ELR (cell line): ENCODE measurements at places on chromosomes 1 and 21.

DNA sequence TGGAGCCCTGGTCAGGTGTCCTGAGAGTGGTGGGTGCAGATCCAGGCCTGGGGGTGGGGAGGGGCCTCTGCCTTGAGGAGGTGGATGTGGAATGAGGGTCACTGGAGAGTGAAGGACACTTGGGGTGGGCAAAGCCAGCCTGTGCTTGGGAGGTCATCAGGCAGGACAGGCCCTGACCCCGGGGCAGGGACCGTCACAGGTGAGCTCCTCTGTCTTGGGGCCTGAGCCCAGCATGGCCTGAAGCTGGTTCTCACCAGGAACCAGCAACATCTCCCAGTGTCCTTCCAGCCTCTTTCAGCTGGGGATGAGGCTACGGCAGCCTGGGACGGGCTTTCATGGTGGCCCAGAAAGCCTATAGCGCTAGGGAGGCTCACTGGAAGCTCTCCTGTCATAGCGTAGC is 831 bp upstream of the KRTAP10-2 start:
- DNase-seq: no peak

DNA sequence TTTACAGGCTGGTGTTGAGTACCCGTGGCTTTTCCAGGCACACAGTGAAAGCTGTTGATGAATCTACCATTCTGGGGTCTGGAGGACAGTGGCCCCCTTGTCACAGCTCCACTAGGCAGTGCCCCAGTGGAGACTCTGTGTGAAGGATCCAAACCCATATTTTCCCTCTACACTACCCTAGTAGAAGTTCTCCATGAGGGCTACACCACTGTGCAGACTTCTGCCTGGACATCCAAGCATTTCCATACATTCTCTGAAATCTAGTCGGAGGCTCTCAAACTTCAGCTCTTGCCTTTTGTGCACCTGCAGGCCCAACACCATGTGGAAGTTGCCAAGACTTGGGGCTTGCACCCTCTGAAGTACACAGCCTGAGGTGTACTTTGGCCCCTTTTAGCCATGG is 227.8 kb downstream of the BACH1 start:
- DNase-seq: no peak

GRCh38 chr1:203304391-203304918 is 864 bp upstream of the BTG2 start:
- no peak for DNase-seq

GRCh38 chr1:159783724-159784123 is 3.0 kb downstream of the DUSP23 start:
- DNase-seq: peak; percentile 13

- DNase-seq: no peak
These were observed 8.1 kb upstream of the ATP1B1 start for GRCh38 chr1:169098380-169098779.

GRCh38 chr21:26116456-26117011 is 54.0 kb downstream of the APP start:
- DNase-seq: no peak

DNA sequence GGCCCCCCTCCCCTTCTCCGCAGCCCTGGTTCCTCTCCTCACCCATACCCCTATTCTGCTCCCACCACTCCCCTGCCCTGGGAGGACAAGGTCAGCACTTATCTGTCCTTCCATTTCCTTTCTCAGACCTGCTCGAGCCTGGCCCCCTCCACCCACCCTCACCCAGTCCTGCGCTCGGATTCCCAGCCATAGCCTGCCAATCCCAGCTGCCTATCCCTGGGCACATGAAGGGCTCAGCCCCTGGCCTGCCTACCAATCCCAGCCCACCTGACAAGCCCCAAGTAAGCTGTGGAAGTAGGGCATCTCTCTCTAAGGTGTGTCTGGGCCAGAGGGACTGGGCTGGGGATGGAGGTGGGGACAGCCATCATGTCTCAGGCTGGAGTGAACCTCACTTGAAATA is 5.4 kb downstream of the BLACAT1 start:
- no peak for DNase-seq

- DNase-seq: no peak
These were observed 39.2 kb upstream of the SCMH1 start for GRCh38 chr1:41281334-41281733.

- no peak for DNase-seq
These were observed 13.8 kb downstream of the CLDN17 start for GRCh38 chr21:30152792-30153191.

DNA sequence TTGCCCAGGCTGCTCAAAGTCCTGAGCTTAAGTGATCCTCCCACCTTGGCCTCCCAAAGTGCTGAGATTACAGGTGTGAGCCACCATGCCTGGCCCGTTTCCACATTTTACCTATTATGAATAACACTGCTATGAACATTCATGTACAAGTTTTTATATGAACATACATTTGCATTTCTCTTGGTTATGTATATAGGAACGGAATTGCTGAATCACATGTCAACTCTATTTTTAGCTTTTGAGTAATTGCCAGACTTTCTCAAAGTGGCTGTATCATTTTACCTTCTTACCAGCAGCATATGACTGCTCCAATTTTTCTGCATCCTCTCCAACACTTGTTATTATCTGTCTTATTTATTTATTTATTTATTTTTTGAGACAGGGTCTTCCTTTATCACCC is 2.7 kb downstream of the SPATA21 start:
- DNase-seq: no peak

DNA sequence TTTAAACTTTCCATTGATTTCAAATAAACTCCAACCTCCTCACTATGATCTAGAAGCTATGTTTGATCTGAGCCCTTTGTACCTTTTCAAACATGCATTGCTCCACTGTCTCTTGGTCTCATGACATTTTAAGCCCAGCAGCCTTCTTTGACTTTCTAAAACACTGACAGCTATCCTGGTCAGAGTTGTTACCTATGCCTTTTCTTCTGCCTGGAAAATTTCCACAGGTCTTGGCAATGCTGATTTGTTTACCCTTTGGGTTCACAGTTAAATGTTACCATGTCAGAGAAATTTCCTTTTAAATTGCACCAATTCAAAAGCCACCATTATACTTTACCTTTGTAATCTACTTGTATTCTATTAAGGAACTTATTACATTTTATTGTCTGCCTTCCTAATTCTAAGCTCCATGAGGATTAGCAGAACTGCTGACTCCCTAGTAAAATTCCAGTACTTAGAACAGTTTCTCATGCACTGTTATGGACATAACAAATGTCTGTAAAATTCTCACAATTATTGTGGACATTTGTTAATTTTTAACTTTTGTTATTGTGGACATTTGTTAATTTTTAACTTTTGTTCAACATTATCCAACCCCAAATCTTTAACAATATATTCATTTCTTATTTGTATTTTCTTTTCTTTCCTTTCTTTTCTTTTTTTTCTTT is 1064.4 kb downstream of the NCAM2 start:
- DNase-seq: no peak

DNA sequence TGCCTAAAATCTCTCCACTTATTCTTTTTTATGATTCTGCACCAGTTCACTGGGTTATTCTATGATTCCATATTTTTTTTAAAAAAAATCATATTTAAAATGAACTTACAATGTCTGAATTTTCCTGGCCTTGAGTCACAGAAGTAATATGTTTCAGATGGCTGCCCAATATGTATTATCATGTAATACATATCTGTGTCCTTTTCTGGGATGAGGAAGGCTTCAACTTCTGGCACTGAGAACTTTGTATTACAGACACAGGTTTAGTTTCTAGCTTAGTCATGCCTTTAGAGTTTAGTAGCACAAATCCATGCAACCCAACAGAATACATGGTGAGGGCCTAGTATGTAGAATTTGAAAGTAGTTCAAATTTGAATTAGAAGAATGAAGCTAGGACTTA is 7.8 kb upstream of the HSD17B7 start:
- no peak for DNase-seq

DNA sequence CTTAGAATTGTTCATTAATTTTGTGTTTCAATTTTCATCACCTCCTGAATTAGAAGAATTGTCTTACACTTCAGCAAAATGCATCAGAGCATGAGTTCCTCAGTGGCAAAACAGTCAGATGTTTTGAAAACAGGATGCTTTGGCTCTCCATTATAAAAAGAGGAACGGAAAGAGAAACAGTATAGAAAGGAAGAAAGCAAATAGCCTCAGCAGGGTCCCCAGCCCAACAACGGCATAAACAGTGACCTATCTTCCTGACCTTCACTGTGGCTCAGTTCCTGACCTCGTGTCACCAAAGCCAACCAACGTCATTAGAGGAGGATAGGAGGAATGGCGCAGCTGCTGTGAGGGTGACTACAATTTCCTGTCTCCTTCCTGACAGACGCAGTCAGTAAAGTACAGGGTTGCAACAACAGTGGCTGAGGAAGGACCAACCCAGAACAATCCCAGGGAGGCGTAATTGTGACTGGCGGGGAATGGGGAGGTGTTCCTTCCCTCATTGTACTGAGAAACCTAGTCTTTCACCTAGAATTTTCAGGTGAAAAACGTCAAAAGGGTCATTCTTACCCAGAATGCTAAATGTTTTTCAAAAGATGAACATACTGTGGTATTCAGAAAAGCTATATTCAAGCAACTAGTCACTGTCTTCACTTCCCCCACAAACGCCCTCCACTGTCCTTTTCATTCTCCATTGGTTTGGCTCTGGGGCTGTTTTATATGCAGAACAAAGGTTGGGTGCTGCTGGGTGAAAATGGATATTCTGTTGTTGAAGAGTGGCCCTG is 197.9 kb upstream of the SGIP1 start:
- DNase-seq: peak; percentile 81

GRCh38 chr21:33908760-33909159 is 6.8 kb downstream of the ATP5PO start:
- no peak for DNase-seq

GRCh38 chr1:160797271-160797709 is 1.3 kb downstream of the LY9 start:
- DNase-seq: no peak

GRCh38 chr21:41459884-41460534 is 34.0 kb downstream of the MX1 start:
- DNase-seq: no peak

DNA sequence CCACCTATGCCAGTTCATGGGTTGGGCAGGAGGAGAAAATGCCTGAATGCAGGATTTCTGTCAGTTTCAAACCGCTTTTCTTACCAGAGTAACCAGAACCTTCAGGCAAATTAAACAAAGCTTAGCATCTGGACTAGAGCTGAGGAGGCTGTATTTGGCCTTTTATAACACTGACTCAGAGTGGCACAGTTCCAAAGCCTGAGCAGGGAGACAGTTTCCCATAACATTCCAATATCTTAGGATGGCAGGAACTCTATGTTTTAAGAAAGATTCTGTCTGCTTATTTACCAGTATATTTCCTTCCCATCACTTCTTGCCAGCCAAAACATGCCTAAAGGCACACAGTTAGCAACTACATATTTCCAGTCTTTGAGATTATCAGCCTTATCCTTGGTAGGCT is 46.8 kb downstream of the UBR4 start:
- DNase-seq: peak; percentile 66

DNA sequence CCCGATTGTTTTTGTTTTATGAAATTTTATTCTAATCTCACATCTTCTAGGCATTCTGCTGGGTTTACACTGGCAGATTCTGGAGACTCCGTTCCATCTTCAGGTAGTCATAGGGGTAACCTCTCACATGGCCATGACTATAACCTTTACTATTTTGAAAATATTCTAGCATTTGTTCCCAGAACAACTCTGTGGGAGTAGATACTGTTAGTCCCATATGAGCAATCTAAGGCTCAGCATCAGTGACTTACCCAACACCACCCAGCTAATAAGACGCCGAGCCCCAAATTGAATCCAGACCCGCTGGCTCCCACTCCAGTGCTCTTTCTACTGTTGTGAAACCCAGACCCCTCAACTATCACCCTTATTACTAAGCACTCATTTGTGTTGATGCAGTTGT is 9.8 kb downstream of the ADAMTS4 start:
- no peak for DNase-seq

GRCh38 chr1:41496080-41497055 is 11.9 kb upstream of the EDN2 start:
- DNase-seq: peak; percentile 91

DNA sequence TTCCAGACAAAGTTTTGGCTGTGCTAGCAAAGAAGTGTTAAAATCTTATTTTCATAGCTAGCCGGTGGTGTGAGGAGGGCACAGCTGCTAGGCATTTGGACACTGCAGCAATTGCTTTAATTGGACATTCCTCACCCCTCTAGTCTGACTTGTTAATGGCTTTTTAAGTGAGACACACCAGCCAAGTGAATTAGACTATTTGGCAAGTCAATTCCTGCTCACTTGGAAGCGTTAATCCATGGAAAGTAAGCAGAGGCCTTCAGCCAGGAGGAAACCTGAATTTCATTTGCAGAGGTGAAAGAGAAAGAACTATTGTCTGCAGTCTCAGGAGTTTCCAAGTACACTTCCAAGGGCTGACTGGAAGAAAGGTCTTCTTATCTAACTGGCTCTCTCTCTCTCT is 175.7 kb downstream of the ST6GALNAC3 start:
- DNase-seq: no peak

- DNase-seq: no peak
These were observed 169.7 kb upstream of the UBE2U start for GRCh38 chr1:64033667-64034220.

DNA sequence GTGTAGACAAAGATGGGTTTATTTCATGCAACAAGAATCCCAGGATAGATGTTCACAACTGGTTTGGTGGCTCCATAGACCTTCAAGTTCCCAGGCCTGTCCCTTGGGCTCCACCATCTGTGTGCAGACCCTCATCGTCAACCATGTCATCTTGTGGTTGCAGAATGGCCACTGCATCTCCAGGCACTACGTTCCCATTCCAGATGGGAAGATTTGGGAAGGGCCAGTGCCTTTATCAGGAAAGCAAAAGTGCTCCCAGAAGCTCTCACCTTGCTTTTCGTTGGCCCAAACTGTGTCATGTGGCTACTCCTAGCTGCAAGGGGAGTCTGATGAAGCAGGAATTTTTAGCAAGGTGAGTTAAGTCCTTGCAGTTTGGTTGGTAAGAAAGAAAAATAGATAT is 12.8 kb downstream of the TMCC2 start:
- DNase-seq: no peak

DNA sequence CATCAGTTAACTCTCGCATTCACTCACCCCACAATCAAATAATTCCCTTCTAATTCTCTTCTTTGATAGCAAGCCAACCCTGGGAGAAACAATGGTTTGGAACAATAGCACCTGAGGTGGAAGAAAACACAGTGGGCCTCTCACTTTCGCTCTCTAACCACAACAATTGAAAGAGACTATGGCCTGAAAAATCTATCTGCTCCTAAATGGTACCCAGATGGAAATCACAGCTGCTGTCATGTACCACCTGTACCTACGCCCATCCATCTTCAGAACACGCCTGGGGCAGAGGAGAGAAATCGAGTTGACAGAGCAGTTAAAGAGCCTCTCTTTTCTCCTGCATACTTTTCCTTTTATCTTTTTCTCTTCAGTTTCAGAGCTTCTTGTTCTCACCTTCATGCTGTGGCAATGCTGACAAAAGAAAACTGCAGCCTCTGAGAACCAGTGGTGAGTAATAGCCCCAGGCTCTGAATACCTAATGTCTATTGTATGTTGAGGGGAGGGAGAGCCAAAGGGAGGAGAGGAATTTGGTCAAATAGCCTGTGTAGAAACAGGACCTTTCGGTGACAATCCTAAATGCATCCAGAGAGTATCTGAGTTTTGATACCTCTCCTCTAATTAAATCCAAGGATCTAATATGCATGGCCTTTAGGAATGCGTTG is 57.7 kb downstream of the ZC3H11B start:
- peak; percentile 63 for DNase-seq
